ENCODE measurements at places on chromosomes 2 and 18.

- DNase-seq, result no peak
Observed at GRCh38 chr2:37459095-37459981, 114.9 kb downstream of the QPCT start.

DNA sequence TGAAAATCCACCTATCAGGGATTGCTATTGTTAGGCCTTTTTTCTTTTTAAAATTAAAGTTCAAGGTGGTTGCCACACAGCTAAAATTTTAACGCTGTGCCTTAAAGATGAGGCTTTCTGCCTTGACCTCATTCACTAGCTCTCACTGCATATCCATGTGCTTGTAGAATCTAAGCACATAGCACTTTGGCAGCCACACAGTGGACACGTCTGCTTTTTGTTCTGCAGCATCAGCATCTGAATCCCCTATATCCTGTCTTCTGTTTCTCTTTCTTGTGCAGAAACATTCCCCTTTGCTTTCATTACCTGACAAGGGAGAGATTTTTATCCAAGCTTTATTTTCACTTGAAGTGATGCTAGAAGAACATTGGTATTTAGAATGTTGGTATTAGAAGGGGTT is 38.1 kb downstream of the RALB start:
- DNase-seq, result no peak

GRCh38 chr2:202311823-202312388 is 46.3 kb downstream of the NOP58 start:
- peak; percentile 45 for DNase-seq

DNA sequence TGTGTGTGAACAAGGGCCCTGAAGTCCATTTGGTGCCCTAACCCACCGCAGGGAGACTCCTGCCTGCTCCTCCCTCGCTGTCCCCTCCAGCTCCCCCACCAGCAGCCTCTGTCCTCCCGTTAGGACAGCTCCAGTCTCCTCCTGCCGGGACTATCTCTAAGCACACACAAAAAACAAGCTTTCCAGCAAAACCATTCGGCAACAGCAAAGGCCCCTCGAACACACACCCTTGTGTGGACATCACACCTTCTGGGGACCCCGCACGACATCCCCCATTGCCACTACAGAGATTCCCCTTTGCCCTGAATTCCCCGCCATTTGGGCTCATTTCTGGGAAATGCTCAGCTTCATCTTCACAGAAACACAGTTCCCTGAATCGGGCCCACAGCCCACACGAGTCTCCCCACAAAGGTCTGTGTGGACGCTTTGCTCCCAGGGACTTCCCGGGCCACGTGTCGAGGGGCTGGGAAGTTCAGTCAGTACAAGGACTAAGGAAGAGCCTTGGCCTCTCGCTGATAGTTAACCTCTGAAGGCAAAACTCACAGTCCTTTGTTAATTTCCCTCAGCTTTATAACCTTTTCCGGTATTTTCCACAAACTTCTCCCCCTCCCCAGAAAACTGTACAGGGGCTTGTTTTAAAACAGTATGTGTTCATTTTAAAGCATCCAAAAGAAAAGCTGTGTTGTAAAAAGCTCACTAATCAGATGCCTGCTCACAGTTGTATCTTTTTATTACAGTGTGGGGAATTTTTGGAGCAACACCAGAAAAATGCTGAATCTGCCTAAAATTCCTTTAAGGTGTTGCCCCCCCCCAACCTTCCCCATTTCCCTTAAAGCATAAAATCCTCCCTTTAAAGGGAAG is 25.9 kb downstream of the SMAD7 start:
- no peak for DNase-seq

- no peak for DNase-seq
Observed at GRCh38 chr2:12441750-12442475, 274.8 kb upstream of the TRIB2 start.

- no peak for DNase-seq
Observed at GRCh38 chr2:48116497-48116896, 210.2 kb upstream of the FBXO11 start.

- DNase-seq, result no peak
Observed at GRCh38 chr2:37156071-37156856, 516 bp downstream of the EIF2AK2 start.

GRCh38 chr2:18514526-18515461 is 45.7 kb downstream of the RDH14 start:
- DNase-seq, result no peak

- DNase-seq, result no peak
Observed at GRCh38 chr18:63091671-63092364, 227.8 kb downstream of the BCL2 start.

Data from esophagus muscularis mucosa (tissue), 4 donors.